Stimulated activated CD8-positive, alpha-beta memory T cell treated with anti-CD3 and anti-CD28 coated beads, Interleukin-7, amount 100 ng/mL, for 4 hours (primary cell): ENCODE measurements at places on chromosomes 16 and 17.

DNA sequence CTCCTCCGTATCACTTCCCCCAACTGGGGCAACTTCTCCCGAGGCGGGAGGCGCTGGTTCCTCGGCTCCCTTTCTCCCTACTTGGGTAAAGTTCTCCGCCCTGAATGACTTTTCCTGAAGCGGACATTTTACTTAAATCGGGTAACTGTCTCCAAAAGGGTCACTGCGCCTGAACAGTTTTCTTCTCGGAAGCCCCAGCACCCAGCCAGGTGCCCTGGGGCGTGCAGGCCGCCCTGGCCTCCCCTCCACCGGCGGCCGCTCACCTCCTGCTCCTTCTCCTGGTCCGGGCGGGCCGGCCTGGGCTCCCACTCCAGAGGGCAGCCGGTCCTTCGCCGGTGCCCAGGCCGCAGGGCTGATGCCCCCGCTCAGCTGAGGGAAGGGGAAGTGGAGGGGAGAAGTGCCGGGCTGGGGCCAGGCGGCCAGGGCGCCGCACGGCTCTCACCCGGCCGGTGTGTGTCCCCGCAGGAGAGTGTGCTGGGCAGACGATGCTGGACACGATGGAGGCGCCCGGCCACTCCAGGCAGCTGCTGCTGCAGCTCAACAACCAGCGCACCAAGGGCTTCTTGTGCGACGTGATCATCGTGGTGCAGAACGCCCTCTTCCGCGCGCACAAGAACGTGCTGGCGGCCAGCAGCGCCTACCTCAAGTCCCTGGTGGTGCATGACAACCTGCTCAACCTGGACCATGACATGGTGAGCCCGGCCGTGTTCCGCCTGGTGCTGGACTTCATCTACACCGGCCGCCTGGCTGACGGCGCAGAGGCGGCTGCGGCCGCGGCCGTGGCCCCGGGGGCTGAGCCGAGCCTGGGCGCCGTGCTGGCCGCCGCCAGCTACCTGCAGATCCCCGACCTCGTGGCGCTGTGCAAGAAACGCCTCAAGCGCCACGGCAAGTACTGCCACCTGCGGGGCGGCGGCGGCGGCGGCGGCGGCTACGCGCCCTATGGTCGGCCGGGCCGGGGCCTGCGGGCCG is 1.6 kb downstream of the HIC1 start:
- no peak for DNase-seq

- DNase-seq = no peak
Observed at GRCh38 chr16:16018705-16019104, 69.3 kb downstream of the ABCC1 start.

GRCh38 chr17:81961087-81961511 is at the start of gene NOTUM:
NOTUM (minus strand) TSS chr17:81961187; CDS start chr17:81960909, 278 bp downstream.
- no peak for DNase-seq

DNA sequence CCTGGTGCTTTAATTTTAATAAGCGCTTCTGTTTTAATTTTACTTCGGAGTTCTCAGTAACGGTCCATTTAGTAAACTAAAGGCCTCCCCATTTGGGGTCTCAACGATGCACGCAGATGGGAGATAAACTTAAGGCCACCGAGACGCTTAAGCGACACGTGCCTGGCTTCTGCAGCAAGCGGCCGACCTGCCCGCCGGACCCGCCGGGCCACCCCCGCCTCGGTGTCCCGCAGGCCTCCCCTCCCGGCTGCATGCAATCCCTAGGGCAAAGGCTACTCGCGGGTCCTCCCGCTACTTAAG is 592 bp downstream of the GCSH start:
- DNase-seq = no peak

GRCh38 chr16:12575288-12575687 is 228.4 kb downstream of the CPPED1 start:
- no peak for DNase-seq

DNA sequence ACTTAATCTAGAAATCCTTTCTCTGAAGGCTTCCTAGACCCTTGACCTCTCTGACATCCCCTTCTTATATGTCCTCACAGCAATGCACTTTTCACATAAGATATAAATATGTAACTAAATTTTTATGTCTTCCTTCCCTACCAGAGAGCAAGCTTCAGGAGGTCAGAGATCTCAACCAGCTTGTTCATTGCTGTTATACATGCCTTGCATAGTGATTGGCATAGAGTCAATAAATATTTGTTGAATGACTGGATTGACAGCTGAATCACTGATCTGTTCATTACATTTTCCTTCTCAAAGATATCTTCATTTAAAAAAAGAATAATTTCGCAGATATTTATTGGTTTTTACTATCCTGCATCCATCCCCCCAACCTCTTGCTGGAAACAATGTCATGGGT is 29.5 kb downstream of the HYDIN start:
- no peak for DNase-seq

GRCh38 chr17:19004421-19005136 is at the start of gene FAM83G:
FAM83G (minus strand) TSS chr17:19004764; CDS start chr17:19004041, 723 bp downstream.
- peak; percentile 90 for DNase-seq

DNA sequence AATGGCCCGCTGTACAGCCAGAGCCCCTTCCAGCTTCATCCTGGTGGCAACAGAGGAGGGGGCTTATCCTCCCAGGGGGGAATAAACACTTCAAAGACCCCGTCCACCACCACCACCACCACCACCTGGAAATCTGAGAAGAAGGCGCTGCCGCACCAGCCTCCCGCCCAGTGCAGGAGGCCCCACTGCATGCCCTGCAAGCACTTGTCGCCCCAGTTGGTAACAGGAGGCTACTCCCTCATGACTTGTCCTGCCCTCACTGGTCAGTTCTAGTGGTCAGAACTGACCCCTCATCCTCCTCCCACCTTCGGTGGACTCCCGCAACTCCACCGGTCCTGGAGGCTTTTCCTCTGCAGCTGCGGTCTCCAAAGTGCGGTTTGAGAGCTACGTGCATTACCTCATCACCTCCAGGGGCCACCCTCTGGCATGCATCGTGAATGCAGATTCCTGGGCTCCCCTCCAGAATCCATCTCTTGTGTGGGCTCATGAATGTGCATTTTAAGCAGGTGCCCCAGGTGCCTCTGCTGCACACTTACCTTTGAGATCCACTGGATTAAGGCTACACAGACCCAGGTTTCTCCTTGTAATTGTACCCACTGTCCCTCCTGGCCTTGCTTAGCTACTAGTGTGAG is 71.8 kb downstream of the SRCIN1 start:
- DNase-seq = no peak

GRCh38 chr17:82876602-82877379 is 37.0 kb upstream of the ZNF750 start:
- no peak for DNase-seq

DNA sequence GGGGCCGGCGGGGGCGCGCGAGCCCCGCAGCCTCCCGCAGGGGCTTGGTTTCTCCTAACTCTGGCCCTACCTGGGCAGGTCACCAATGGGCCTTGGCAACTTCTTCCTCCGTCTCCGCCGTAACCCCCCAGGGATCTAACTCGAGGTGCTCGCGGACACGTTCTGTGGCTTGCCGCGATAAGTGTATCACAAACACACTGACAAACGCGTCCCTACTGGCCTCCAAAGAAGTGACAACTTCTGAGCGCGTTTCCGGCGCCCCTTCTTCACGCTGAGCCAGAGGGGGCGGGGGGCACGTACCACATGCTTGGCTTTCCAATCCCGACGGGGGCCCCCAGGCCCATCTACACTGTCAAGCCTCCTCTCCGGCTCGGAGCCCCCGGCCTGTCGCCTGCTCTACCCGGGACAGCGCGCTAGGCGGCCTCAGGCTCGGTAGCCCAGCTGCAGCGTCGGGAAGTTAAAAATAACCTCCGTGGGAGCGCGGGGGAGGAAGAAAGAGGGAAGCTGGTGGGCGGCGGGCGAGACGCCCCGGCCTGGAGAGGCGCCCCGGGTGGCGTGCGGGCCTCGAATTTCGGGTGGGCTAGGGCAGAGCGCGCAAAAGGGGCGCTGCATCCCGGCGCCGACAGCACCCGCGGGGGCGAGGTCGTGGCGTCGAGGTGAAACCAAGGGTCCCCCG is 725 bp upstream of the SPHK1 start:
- peak; percentile 21 for DNase-seq

GRCh38 chr16:84483882-84484565 is 20.4 kb downstream of the MEAK7 start:
- no peak for DNase-seq

DNA sequence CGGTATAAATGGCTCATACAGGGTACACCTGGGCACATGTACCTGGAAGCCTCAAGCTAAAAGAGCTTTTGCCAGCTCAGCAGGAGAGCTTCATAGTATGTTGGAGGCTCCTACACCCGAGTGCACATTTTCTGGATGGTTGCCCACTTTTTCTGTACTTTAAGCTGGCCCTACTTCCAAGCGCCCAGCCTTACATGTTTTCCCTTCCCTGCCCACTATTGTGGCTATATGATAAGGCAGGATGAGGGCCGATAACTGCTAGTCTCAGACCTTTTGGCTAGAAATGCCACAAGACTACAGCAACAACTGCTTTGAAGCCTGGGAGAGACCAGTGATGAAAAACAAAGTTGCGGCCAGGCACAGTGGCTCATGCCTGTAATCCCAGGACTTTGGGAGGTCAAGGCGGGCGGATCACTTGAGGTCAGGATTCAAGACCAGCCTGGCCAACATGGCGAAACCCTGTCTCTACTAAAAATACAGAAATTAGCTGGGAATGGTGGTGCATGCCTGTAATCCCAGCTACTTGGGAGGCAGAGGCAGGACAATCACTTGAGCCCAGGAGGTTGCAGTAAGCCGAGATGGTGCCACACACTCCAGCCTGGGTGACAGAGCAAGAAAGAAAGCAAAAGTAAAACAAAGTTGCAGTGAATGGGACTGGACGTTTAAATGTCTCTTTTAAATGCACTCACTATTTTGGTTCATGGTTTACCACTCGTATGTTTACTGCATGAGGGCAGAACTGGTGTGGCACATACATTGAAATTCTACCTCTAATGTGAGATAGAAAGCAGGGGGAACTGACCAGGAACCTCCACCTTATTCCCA is 14.2 kb upstream of the MARCHF10 start:
- no peak for DNase-seq

DNA sequence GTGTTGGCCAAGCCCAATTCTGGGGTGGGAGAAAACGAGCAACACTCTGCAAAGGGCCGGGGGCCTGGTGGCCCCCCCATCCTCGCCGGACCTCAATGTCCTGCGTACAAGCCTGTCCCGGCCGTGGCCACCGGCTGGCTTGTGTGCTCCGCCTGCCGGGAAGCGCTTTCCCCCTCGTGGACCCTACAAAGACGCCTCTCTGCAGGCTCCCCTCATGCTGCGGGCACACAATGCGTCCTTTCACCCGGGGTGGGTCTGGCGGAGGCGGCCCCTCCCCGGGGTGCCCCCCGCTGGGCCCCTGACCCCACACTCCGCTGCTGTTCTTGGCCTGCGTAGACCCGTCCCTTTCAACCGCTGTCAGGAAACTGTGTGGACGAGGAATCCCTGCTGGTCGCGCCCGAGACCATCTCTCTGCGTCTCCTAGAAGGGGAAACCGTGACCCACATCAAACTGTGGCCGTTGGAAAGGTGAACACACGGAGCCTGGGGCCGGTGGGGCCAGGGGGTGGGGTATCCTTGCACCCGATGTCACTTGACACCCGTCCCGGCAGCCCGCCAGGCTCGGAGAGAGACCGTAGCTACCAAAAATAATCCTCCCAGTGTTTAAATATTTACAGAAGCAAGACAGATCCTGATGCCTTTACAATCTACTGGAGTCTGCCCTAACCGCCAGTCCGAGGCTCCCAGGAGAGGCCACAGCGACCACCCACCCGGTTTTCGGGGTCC is 43.6 kb downstream of the TBC1D16 start:
- DNase-seq = no peak

DNA sequence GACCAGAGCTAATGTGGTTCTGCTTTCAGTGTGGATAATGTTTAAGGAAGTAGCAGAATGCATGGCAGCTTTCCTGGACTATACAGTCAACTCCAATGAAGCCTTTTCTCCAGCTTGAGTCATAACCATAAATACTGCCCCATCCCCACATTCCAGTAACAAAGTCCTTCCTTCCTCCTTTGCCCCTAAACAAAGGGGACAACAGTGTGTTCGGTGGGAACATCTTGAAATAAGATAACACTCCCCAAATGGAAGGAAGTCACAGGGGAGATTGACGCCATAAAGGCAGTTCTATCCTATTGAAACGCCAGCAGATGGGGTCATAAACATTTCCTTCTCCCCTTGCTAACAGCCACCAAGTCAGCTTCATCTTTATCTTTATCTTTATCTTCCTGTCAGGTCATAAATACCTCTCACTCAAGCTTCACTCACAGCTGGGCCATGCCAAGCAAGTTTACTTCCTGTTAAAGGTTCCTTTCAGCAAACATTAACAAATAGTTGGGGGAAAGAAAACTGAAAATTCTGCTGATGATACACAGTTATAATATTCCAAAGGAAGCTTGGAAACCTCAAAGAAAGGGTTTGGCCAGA is 136.7 kb downstream of the SNX11 start:
- no peak for DNase-seq

- DNase-seq = no peak
Observed at GRCh38 chr16:87041286-87041685, 275.9 kb downstream of the C16orf95 start.

- no peak for DNase-seq
Observed at GRCh38 chr16:2686912-2687507, 4.7 kb downstream of the KCTD5 start.

GRCh38 chr17:75922173-75922961 is 17.7 kb upstream of the MRPL38 start:
- no peak for DNase-seq

- no peak for DNase-seq
Observed at GRCh38 chr16:81601601-81602255, 157.1 kb downstream of the CMIP start.

- DNase-seq = no peak
Observed at GRCh38 chr17:77684803-77685798, 273.4 kb upstream of the TNRC6C start.

DNA sequence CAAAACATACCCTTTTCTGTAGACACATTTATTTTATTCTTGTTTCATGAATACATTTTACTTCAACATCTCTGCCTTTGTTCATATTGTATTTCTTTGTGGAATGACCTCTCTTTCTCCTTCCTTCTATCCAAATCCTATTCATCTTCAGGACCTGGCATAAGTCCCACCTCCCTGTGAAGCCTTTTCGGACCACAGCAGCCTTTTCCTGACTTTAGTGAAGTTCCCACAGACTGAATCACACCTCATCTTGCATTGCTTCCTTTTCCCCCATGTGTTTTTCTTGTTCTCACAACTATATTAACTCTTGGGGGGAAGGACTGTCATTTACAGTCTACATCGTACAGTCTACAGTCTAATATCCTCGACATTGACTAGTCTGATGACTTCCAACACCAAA is 58.2 kb downstream of the MFSD11 start:
- DNase-seq = no peak

GRCh38 chr17:72714357-72714966 is 378.0 kb downstream of the SLC39A11 start:
- no peak for DNase-seq

- DNase-seq = no peak
Observed at GRCh38 chr17:82702231-82702927, 3.9 kb upstream of the RAB40B start.

DNA sequence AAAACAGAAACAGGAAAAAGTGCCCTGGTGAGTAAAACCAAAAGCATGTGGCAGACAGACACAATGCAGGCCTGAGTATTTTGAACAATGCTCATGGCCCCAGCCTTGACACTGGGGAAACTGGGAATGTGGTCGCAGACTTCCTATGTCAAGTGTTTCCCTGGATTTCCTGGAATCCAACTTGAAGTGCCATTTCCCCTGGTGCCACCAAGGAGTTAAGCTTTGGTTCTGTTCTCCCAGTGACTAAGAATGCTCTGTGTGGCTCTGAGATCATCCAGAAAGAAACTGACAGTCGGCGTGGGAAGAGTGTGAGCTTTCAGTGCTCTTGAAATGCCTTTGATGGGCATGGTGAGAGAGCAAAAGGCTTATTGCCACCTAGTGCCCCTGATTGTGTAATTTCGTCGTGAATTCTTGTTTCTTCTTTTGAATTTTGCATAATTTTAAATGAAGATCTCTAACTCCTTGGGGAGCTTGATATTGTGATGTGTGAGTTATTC is 96.0 kb downstream of the YPEL2 start:
- no peak for DNase-seq
